ENCODE measurements at places on chromosomes 6 and 20. TPM values are rescaled to one million over a fixed set of nuclear protein-coding genes. Genes with fewer than 3 reads are reported as not detected.

The SRC gene
- 0.88 TPM for total RNA-seq

GRCh38 chr6:110412360-110412759 is 3.0 kb downstream of the DDO start:
- no peak for DNase-seq

- DNase-seq, result no peak
Observed at GRCh38 chr20:57259121-57259937, 7.1 kb downstream of the BMP7 start.

DNA sequence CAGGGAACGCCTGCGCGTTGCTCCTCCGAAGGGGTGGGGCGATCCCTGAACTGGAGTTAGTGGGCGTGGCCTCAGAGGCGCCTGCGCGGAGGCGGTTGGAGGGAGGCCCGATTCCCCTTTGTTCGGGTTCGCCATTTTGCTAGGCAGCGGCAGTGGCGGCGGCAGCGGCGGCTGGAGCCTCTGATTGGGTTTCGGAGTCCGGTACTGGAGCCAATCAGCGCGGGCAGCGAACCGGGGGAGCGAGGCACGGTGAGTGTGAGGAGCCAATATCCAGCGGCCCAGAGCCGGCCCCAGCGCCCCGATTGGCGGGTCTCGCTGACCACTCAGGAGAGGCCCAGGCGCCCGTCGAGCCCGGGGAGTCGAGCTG is at the start of gene NFYA:
NFYA (plus strand) TSS at position 139 of the 367 bp plus-strand sequence. CDS start 6,116 bp downstream, outside the sequence.
- no peak for DNase-seq

- no peak for DNase-seq
Observed at GRCh38 chr20:50911030-50911429, 20.2 kb downstream of the ADNP start.

DNA sequence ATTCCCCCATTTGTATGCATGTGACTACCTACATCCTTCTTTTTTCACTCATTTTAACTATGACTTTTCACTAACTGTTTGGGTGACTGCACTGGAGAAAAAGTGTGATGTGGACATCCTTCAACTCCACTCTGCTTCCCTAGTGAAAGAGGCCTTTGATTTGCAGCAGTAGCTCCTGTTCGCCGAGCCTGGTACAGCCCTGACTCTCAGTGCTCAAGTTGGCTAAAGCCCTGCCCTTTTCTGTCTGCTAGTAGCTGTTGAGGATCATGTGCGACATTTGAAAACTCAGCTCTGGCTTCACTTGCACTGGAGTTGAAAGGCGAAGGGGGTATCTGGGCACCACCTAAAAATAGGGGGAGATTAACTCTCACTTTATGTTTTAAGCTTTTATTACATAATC is 42.1 kb downstream of the DAAM2 start:
- no peak for DNase-seq

DNA sequence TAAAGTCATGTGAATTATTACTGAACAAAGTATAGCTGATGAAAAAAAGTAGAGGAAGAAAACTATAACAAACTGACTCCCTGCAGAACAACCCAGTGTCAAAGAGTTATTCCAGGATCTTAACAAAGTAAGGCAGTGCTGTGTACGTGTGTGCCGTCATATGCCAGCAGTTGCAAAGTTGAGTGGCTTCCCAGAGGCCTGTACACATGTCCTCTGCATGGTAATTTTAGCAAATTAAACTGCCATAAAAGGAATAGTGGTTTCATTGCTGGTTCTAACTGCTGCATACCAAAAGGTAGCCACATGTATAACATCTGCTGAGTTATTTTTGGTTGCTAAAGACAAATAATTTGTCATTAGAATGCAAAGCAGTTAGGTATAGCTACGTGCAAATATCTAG is 44.8 kb downstream of the RIPOR2 start:
- peak; percentile 46 for DNase-seq

- DNase-seq, result no peak
Observed at GRCh38 chr6:143528164-143528811, 16.8 kb upstream of the FUCA2 start.

GRCh38 chr6:25174678-25175077 is 104.5 kb upstream of the CARMIL1 start:
- peak; percentile 57 for DNase-seq

Measured in activated CD8-positive, alpha-beta T cell treated with anti-CD3 and anti-CD28 coated beads for 36 hours (primary cell).